ENCODE measurements at places on chromosomes 2 and 18.

- no peak for DNase-seq
Observed at GRCh38 chr2:68438455-68439303, 28.4 kb downstream of the FBXO48 start.

DNA sequence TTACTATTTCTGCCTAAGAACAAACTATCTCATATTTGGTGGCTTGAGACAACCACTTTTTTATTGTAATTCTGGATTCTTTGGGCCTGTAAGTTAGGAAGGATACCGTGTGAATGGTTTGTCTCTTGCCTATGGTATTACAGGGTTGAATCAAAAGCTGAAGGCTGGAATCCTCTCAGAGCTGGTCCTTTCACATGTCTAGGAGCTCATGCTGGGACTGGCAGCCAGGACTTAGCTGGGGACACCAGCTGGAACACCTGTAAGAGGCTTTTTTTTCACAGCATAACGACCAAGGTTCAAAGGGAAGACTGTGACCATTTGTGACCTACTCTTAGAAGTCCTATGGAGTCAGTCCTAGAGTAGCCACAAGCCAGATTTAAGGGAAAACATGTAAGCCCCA lies 226.3 kb downstream of the ZNF804A start:
- DNase-seq = no peak

DNA sequence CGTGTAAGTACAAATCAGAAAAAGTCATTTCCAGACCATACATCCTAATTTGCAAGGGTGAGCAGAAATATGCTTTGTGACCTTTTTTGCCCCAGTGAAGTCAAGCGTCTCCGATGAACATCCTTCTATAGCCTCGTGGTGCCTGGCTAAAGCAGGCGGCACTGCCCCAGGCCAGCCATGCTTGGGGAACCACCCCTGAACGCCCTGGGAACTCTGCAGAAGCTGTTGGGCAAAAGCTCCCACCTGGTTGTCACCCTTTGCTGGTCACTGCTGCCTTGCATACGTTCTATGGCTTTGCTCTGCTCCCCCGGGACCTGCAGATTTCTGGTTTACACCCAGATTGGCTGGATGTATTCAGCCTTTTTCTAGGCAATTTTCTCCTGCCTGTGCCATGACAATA lies 256.4 kb downstream of the SS18 start:
- DNase-seq = no peak

- DNase-seq = no peak
Observed at GRCh38 chr2:136291871-136292270, 173.9 kb upstream of the CXCR4 start.

- DNase-seq = no peak
Observed at GRCh38 chr2:175922160-175922559, 79.9 kb downstream of the LNPK start.

DNA sequence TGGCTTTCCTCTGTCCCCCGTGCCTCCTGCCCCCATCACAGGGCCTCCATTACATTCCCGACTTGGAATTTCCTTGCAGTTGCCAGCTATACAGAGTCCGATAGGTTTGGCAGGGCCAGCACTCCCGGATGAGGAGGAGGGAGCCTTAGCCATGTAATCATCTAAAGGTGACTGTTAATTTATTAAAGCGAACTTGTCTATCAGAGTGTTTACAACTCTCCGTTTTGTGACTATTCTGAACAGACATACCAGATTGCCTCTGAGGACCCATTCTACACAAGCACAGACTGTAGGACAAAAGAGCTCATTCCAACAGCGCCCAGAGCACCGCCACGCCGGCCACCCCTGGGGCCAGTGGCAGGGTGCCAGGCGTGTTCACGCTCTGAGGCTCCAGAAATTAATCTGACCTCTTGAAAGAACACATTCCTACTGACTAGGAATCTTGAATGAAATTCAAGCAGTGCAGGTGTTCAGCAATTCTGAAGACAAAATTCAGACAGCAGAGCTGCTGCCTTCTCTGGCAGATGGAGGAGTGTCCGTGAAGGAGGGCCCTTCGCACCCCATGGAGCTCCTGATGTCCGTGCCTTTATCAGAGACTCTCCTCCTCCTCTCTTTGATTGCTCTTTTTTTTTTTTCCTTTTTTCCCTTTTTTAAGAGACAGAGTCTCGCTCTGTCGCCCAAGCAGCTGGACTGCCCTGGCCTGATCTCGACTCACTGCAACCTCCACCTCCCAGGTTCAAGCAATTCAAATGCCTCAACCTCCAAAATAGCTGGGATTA lies 58.1 kb upstream of the RALBP1 start:
- no peak for DNase-seq

- DNase-seq = no peak
Observed at GRCh38 chr2:219304223-219304622, 5.0 kb downstream of the PTPRN start.

DNA sequence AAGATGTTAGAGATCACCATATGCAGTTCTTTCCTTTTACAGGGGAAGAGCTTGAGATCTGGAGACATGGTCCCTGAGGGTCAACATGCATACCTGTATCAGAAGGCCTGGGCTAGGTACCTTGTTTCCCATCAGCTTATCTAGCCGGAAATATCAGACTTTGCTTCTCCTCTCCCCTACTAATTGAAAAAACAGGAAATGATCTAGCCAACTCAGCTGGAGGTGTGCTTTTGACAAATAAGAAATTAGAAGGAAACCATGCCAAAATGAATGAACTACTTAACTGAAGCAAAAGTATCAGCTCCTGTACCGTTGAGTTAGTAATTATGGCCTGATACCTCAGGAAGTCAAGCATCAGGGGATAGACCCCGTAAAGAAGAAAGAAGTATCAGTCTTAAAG lies 20.4 kb downstream of the PKP4 start:
- no peak for DNase-seq

DNA sequence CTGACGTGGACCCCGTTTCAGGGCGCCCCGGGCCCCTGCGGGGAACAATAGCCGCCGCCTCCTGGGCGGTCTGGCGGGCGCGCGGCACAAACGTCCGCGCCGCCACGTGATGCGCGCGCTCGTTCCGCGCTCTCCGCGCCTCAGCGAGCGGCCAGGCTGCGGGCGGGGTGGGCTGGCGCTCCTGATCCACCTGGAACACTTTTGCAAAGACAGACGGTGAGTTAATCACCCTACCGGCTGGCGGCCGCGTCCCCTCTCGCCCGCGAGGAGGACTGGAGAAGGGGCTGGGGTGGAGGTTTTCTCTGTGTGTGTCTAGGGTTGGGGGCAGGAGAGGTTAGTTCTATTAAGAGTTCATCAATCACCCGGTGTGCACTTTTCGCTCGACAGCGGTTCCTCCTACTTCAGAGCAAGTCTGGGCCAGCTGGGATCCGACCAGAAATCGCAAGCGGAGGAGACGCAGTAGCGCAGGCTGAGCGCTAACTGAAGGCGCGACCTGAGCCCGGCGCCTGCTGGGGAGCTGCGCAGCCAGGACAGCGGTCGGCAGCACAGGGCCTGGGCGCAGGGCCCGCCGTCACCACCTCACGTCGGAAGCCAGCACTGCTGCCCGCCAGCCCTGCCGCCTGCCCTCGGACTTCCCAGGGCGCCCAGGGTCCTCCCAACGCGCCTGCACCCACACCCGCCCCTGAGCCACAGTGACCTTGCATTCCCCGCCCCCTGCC lies 10.3 kb upstream of the HOXD1 start:
- no peak for DNase-seq

DNA sequence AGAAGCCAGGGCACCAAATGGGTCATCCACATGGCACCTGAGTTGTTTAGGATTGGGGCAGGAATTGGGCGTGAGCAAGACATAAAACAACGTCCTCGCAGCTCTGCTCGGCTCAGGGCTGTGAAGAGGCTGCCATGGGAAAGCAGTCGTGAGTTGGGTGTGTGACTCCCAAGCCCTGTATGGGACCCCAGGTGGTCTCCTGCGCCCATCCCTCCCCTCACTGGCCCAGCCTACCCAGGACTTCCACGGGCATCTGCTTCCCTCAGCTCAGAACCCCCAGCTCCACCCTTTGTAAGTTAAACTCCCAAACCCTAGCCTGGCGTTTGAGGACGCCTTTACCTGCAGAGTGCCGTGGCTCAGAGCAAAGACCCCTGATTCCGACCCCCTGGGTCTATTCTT lies 23.2 kb upstream of the HPCAL1 start:
- no peak for DNase-seq

- DNase-seq = no peak
Observed at GRCh38 chr2:219109471-219109870, 48.8 kb upstream of the IHH start.

DNA sequence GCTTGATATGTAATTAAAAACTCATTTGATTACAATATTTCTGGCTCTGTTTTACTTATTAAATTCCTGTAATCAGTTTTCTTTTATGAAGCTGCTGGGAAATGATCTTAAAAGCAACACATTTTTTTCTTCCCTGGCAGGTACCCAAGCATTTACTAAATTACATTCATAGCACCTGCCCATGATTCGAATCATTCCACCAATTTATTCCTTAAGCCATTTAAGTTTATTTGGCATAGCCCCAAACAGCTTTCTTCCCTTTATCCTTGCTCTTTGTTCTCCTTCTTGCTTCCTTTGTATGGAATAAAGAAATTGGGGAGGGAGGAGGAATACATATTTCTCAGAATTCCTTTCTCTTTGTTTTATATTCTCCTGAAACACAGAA lies 241.3 kb downstream of the AGPS start:
- DNase-seq = no peak

- no peak for DNase-seq
Observed at GRCh38 chr2:178380763-178381162, 70.2 kb downstream of the PRKRA start.

- DNase-seq = no peak
Observed at GRCh38 chr2:133193544-133194361, 374.5 kb downstream of the NCKAP5 start.

DNA sequence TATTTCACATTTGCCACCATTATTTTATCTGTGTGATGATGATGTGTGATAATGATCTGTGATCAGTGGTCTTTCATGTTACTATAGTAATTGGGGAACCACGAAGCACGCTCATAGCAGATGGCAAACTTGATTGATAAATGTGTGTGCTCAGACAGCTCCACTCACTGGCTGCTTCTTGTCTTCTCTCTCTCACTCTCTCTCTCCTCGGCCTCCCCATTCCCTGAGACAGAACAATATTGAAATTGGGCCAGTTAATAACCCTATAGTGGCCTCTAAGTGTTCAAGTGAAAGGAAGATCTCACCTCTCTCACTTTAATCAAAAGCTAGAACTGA lies 60.7 kb upstream of the RAPGEF4 start:
- no peak for DNase-seq

- peak; percentile 47 for DNase-seq
Observed at GRCh38 chr2:106053116-106053515, 141.0 kb downstream of the UXS1 start.

- DNase-seq = peak; percentile 12
Observed at GRCh38 chr2:239049421-239050251, 201.8 kb downstream of the TWIST2 start.

DNA sequence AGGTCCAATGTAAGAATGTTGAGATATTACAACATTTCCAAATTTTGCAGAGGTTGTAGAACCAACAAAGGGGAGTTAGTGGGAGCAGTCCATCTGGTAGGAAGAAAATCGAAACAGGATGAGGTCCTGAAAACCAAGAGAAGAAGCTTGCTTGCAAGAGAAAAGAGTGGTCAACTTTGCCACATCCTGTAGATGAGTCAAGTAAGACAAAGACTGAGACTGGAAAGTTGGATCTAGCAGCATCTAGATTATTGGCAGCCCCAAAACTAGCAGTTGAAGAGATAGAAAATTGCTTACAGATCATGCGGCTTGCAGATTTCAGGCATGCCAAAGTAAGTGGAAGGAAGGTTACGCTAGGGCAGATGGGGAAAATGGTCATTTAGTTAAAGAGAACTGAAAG lies 378.9 kb downstream of the GRB14 start:
- DNase-seq = no peak

GRCh38 chr2:47950340-47951301 lies 44.3 kb upstream of the FBXO11 start:
- DNase-seq = peak; percentile 2

DNA sequence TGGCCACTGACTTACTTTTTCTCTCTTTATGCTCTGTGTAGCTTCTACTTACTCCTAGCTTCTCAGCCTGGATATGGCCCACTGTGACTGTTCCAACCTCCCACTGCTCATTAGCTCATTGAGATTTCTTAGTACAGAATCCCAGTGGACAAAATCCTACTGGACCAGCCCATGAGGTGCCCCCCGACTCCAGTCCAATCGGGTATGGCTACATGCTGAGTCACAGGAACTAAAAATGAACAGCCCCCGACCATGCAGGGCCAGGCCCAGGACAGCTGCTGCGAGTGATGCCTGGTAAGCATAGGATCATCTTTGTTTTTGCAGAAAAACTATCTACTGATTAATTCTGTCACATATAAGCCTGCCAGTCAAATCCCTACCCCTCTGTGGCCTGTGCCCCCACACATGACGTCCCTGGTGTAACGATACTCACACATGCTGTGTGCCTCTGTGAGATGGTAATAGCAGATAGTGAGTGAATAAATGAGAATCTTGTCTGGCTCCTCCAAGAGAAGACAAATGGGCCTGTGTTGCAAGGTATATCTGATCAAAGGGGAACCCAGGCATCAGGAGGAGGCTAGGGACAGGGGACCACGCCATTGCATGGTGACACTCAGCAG lies 85.9 kb upstream of the KLF7 start:
- no peak for DNase-seq

DNA sequence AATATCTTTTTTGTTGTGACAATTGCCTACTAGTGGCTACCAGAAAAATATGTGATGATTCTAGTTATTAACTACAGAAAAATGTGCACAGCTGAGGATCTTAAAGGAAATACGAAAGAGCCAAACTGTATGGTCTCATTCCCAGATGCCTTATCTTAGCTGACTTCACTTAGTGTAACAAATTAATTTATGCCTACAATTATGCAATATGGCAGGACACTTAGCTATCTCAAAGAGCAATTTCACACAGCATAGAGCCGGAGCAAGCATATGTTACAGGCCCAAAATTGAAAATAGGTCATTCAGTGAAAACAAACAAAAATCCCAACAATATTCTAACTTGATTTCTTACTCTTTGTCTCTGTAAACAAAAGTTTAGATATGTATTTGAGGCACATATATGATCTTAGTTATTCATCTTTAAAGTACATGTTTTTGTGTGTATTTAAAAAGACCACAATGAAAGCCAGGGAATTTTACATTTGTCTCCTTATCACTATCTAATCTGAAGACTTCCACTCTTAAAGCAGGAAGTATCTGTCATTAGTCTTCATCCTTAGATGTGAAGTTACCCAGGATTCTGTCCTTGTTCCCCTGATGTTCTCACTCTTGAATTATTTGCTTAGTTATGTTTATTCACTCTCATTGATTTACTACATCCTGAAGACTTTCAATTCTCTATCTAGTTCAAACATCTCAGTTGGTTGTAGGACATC lies 1579.0 kb upstream of the NXPH2 start:
- no peak for DNase-seq

Measured in HFFc6 (cell line).